MCF 10A (cell line): ENCODE measurements at places on chromosomes 7 and 10. TPM values are rescaled to one million over a fixed set of nuclear protein-coding genes. Genes with fewer than 3 reads are reported as not detected.

Gene ACTL6B
- not detected in 2 replicates for total RNA-seq

DNA sequence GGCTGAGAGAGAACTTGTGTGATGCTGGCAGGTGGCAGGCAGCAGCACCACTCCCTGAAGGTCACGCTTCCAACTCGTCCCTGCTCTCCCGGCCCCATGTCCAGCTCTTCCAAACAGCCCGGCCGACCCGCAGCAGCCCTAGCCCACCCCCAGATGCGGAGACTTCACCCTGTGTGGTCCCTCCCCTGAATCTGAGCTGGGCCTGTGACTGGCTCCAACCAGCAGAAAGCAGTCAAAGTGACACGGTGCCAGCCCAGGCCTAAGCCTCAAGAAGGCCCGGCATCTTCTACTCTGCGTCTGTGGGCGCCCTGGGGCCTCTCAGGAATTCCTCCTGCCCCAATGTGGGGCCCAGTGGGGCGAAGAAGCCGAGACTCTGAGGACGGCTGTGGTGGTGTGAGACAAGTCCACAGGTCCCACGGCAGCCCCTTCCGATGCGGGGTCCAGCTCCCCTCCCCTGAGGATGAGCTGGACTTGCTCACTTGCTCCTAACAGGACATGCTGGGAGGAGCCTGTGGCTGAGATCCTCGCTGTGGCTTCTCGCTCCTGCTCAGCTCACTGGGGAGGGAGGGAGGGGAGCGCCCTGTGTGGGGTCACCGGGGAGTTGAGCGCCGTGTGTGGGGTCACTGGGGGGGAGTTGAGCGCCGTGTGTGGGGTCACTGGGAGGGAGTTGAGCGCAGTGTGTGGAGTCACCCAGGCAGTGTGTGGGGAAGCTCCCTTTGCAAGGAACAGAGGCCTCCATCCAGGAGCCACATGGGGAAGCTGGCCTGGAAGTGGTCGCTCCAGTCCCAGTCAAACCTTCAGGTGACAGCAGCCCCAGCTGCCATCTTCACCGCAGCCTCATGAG, 9.5 kb downstream of the STK32C start:
- no peaks in the 10 kb centered on the region for H3K27me3 ChIP-seq
- no peak overlapping the region for H3K4me3 ChIP-seq
- no peaks in the 10 kb centered on the region for H3K36me3 ChIP-seq
- H3K27ac ChIP-seq, result no peak overlapping the region
- no peak for DNase-seq
- H3K4me1 ChIP-seq, result no peaks in the 10 kb centered on the region

Gene SRGN
- 2.3 and 2.7 TPM in 2 replicates for total RNA-seq

GRCh38 chr7:47625861-47626715, 44.2 kb upstream of the TNS3 start:
- no peak overlapping the region for H3K27ac ChIP-seq
- H3K36me3 ChIP-seq, result no peaks in the 10 kb centered on the region
- H3K4me3 ChIP-seq, result no peak overlapping the region
- no peaks in the 10 kb centered on the region for H3K4me1 ChIP-seq

DNA sequence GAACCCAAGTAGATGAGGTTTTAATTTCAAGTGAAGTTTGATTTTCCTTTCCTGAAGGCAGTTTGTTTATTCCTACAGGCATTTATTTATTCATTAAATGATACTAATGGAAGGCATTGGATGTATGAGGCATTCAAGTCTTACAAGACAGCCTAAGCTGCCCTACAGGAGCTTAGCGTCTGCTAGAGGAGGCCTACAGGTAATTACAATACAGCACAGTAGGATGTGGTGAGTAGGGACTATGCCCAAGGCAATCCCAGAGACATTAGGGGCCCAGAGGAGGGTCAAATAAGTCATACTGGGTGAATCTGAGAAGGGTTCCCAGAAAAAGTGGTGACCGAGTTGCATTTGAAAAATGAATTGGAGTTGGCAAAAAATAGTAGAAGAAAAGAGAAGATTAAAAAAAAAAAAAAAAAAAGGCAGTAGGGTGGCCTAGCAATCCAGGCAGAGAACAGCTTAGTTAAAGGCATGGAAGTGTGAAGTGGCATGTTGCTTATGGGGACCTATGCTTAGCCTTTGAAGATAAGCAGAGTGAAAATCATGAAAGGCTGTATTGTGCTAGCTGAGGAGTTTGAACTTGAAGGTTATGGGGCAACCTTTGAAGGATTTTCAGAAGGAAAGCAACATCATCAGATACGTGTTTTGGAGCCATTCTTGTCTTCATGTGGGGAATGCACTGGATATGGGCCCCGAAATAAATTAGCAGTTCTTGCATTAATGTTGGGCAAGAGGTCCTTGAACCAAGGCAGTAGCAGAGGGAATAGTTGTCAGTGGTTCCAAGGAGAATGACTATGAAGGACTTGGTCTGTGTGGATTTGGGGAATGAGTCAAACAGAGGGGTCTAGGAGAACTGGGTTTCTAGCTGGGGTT, 65.5 kb downstream of the SNX10 start:
- no peaks in the 10 kb centered on the region for H3K27me3 ChIP-seq

GRCh38 chr7:12570168-12570533, 369 bp upstream of the SCIN start:
- peaks cover 6% of the 10 kb centered on the region for H3K4me1 ChIP-seq
- peak; percentile 79 for DNase-seq
- no peaks in the 10 kb centered on the region for H3K27me3 ChIP-seq
- no peaks in the 10 kb centered on the region for H3K36me3 ChIP-seq

DNA sequence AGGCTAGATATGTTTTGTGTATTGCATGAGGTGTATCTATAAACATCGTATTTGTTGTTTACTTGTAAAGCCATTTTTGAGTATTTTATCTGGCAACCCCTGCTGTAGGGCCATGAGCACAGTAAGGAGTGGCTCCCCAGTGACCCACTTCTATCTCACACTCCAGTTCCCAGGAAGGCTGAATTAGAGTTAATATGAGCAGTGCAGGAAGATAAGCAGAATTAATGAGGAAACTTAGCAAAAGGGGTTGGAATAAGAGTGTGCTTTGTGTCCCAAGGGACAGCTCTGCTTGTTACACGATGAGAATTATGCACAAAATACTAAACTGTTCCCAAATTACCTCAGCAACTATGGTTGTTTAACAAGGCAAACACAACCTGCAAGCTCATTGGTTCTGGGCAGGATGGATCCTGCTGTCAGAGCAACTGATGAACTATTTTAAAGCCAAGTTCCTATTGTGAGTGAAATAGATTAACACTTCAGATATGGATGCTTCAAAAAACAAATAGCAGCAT, 1005.8 kb downstream of the NRG3 start:
- DNase-seq, result no peak
- no peaks in the 10 kb centered on the region for H3K27me3 ChIP-seq
- H3K4me1 ChIP-seq, result no peaks in the 10 kb centered on the region
- no peak overlapping the region for H3K4me3 ChIP-seq
- H3K27ac ChIP-seq, result no peak overlapping the region

- no peak overlapping the region for H3K27ac ChIP-seq
- no peaks in the 10 kb centered on the region for H3K36me3 ChIP-seq
- no peak for DNase-seq
- H3K4me3 ChIP-seq, result no peak overlapping the region
Observed at GRCh38 chr10:71719042-71719441, 536 bp downstream of the C10orf105 start.

DNA sequence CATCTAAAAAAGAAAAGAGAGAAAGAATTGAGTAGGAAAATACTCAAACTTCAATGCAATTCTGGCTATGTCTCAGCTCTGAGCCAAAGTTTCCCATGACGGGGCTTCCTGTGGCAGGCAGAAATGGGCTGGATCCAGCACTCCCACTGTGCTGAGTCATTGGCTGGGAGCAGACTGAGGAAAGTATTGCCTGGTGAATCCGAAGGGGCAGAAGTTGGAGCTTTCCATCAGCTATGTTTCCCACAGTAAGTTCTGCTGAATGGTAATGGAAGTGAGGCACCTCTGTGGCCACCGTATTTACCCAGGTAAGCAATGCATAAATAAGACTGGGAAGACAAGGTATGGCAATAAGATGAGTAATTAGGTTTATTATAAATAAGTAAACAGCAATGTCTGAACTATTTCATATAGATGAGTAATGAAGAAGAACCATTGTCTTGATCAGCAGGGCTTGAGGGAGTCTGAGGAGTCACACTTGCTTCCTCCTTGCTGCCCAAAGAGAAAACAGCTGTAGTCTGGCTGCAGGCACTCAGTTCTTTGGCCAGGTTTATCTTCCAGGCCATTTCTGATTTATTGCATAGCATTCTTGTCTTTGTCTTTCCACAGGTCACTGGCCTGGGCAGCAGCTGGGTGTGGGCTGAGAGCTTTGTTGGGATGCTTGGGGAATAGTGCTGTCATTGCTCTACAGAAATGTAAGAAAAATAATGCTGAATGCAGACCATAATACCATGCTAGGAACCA, 255.3 kb downstream of the DNAJB9 start:
- peak; percentile 51 for DNase-seq
- H3K27me3 ChIP-seq, result peaks cover 59% of the 10 kb centered on the region
- no peaks in the 10 kb centered on the region for H3K4me1 ChIP-seq
- H3K4me3 ChIP-seq, result no peak overlapping the region
- no peaks in the 10 kb centered on the region for H3K36me3 ChIP-seq

DNA sequence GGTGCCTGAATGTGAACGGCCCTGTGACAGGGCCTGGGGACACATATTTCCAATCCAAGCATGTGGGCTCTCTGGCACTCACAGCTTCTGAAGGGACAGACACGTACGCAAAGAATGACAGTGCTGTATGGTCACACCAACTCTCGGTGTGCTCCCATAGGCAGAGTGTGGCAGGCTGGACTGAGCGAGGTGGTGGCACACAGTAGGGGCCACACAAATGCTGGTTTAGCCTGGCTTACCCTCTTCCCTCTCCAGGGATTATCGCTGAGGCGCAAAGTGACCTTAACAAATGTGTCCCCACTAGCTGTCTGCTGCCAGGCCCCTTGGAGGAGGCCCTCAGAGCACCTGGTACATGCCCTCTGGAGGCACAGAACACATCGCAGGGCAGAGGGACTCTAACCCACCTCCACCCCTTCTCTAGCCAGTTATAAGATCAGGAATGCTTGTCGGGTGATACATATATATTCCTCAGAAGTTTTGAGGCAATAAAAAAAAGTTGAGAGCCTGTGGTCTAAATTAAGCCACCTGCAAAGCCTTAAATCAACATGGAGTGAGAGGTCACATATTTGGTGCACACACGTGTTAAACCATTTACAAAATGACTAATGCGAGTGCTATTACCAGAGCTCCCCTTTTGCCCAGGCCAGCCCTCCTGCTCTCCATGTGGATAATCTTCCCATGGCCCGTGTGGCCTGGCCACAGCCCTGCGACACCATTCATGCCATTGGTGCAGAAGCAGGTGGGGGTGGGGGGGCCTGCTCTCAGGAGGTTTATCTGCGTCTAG, 262.8 kb upstream of the GRB10 start:
- H3K27me3 ChIP-seq, result peaks cover 19% of the 10 kb centered on the region
- peak; percentile 79 for DNase-seq
- H3K4me1 ChIP-seq, result peaks cover 17% of the 10 kb centered on the region
- H3K36me3 ChIP-seq, result no peaks in the 10 kb centered on the region
- no peak overlapping the region for H3K27ac ChIP-seq

DNA sequence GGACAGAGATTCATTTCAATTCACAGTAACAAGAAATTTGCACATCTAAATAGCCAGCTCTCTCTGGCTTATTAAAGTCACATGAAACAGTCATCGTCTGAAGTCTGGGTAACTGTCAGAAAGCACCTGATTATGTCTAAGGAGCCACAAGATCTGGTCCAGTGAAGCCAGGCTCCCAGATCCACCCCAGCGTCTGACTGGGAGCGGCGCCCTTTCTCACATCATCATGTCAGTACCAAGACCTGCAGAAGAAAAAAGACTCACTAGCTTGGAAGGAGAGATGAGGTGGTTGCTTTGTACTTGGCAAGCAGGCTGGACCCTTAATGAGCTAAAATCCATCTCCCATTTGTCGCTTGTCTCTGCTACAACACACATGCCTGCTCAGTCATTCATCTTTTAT, 58.4 kb downstream of the VOPP1 start:
- no peak overlapping the region for H3K27ac ChIP-seq
- peaks cover 25% of the 10 kb centered on the region for H3K36me3 ChIP-seq
- no peak for DNase-seq
- H3K27me3 ChIP-seq, result no peaks in the 10 kb centered on the region
- H3K4me1 ChIP-seq, result peaks cover 6% of the 10 kb centered on the region

GRCh38 chr7:100154651-100155491, 3.7 kb downstream of the TRAPPC14 start:
- no peak overlapping the region for H3K27ac ChIP-seq
- H3K4me1 ChIP-seq, result peaks cover 26% of the 10 kb centered on the region
- H3K36me3 ChIP-seq, result peaks cover 49% of the 10 kb centered on the region
- DNase-seq, result no peak

DNA sequence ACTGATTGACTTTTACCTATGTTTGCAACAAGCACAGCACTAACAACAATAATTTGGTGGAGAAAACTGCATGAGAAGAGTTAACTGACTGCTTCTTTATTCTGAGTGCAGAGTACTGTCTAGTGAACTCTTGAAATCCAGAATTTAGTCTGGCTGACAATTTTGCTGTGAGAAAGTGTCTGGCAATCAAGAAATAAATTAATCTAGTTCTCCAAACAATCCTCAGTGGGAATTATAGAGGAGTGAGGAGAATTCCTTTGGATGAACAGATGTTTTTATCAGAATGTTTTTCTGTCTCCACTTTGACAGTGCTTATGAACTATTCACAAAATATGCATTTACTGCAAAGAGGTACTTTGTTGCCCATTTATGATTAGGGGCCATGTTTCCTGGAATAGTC, 694.9 kb upstream of the LRRN3 start:
- no peaks in the 10 kb centered on the region for H3K36me3 ChIP-seq
- peaks cover 14% of the 10 kb centered on the region for H3K4me1 ChIP-seq
- no peak for DNase-seq
- no peak overlapping the region for H3K4me3 ChIP-seq
- H3K27ac ChIP-seq, result no peak overlapping the region

Gene SFRP5
- not detected in 2 replicates for total RNA-seq

Gene BMPER
- 0.40 TPM in 1 of 2 replicates, not detected in the other for total RNA-seq

- H3K4me1 ChIP-seq, result no peaks in the 10 kb centered on the region
- no peak overlapping the region for H3K4me3 ChIP-seq
- no peak for DNase-seq
- H3K27me3 ChIP-seq, result peaks cover 58% of the 10 kb centered on the region
- no peak overlapping the region for H3K27ac ChIP-seq
- H3K36me3 ChIP-seq, result no peaks in the 10 kb centered on the region
Observed at GRCh38 chr7:31007634-31008033, 43.9 kb downstream of the GHRHR start.

Gene CCDC172
- not detected in 2 replicates for total RNA-seq

- peak overlapping the region; percentile 93 for H3K27ac ChIP-seq
- peaks cover 21% of the 10 kb centered on the region for H3K4me1 ChIP-seq
- H3K27me3 ChIP-seq, result no peaks in the 10 kb centered on the region
- peak; percentile 41 for DNase-seq
- peaks cover 6% of the 10 kb centered on the region for H3K36me3 ChIP-seq
- peak overlapping the region; percentile 91 for H3K4me3 ChIP-seq
Observed at GRCh38 chr7:116952635-116953371, 498 bp upstream of the ST7 start.

DNA sequence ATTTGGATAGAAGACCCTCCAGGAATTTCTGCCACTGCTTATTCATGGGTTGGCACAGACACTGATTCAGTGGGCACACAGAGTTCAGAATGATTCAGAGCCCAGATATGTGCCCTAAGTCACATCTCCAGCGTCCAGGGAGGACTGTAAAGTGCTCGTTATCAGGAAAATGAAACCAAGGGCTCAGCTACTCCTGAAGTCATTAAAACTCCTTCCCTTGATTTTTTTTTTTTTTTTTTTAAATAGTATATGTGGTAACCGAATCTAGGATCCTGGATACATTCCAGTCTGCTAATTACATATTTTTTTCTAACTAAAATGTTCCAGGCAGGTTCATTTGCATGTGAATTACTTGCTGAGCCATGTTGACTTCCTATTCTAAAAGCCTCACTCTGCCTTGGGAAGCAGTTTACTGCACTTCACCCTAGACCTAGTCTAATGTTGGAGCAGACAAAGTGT, 34.7 kb downstream of the MET start:
- DNase-seq, result peak; percentile 71
- H3K27me3 ChIP-seq, result no peaks in the 10 kb centered on the region
- peak overlapping the region; percentile 89 for H3K27ac ChIP-seq
- peaks cover 59% of the 10 kb centered on the region for H3K4me1 ChIP-seq

Gene GNGT1
- total RNA-seq, result not detected in 2 replicates

Gene UTF1
- not detected in 2 replicates for total RNA-seq
